ENCODE measurements at places on chromosomes 6 and 20. TPM values are rescaled to one million over a fixed set of nuclear protein-coding genes. Genes with fewer than 3 reads are reported as not detected.

The DLK2 gene
- 46.1 TPM for total RNA-seq

The SPATS1 gene
- not detected for total RNA-seq

The SLC52A3 gene
- total RNA-seq: 221 TPM

The PPIL6 gene
- total RNA-seq: 6.0 TPM

The HTR1B gene
- total RNA-seq: not detected

The CALHM4 gene
- not detected for total RNA-seq

The C20orf141 gene
- 4.4 TPM for total RNA-seq

The SESN1 gene
- total RNA-seq: 92.2 TPM

The GNMT gene
- total RNA-seq: 85.9 TPM

The GGTLC1 gene
- total RNA-seq: not detected

The MACROD2 gene
- total RNA-seq: 19.4 TPM

The MYCT1 gene
- total RNA-seq: 5.0 TPM

The FNDC1 gene
- 0.09 TPM for total RNA-seq

The IL17F gene
- total RNA-seq: not detected

The COL12A1 gene
- total RNA-seq: 40.6 TPM

The FILIP1 gene
- total RNA-seq: 2.1 TPM

The BEND6 gene
- total RNA-seq: 3.2 TPM

The ZNF76 gene
- 39.5 TPM for total RNA-seq

The SEL1L2 gene
- total RNA-seq: 0.28 TPM

The PGC gene
- 18.4 TPM for total RNA-seq

The EPB41L1 gene
- total RNA-seq: 91.1 TPM

The ZSCAN23 gene
- total RNA-seq: 5.3 TPM

The TNFAIP3 gene
- 13.0 TPM for total RNA-seq

The CEP162 gene
- 13.1 TPM for total RNA-seq

The OGFR gene
- total RNA-seq: 76.9 TPM

The PDE7B gene
- total RNA-seq: 6.3 TPM

The GABRR2 gene
- total RNA-seq: 0.14 TPM
